Right renal pelvis (tissue), 4 donors: ENCODE measurements at places on chromosomes 3 and 15.

GRCh38 chr3:81419228-81419627 lies 342.2 kb downstream of the GBE1 start:
- peak; percentile 3 for DNase-seq

DNA sequence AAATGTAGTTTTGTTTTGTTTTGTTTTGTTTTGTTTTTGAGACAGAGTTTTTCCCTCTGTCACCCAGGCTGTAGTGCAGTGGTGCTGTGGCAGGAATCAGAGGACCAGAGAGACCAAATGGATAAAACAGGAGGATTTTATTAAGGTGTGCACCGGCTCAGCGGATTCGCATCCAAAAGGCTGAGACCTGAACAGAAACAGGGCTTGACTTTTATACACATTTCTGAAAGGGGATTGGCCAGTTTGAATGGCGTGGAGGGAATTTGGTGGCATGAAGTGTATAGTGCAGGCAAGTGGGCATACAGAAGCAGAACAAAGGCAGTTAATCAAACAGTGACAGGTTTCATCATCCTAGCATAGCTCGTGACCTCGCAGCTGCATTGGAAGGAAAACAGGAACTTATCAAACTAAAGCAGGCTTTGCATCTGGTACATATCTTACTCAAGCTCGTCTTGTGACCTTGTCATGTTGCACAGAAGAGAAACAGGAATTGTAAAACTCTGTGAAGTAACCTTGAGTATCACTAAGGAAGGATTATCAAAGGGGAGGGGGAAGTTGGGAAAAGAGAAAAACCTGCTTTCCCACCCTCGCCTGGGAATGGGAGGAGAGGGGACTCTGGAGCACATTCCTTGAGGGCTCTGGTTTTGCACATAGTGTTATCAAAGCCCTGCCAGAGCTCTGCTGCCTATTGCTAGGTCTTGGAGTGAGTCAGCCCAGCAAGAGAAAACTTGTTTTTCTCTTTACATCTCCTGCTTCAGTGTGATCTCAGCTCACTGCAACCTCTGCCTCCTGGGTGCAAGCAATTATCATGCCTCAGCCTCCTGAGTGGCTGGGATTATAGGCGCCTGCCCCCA lies 38.5 kb downstream of the C3orf62 start:
- no peak for DNase-seq

GRCh38 chr3:46350262-46350565 lies 3.7 kb upstream of the CCR2 start:
- no peak for DNase-seq

DNA sequence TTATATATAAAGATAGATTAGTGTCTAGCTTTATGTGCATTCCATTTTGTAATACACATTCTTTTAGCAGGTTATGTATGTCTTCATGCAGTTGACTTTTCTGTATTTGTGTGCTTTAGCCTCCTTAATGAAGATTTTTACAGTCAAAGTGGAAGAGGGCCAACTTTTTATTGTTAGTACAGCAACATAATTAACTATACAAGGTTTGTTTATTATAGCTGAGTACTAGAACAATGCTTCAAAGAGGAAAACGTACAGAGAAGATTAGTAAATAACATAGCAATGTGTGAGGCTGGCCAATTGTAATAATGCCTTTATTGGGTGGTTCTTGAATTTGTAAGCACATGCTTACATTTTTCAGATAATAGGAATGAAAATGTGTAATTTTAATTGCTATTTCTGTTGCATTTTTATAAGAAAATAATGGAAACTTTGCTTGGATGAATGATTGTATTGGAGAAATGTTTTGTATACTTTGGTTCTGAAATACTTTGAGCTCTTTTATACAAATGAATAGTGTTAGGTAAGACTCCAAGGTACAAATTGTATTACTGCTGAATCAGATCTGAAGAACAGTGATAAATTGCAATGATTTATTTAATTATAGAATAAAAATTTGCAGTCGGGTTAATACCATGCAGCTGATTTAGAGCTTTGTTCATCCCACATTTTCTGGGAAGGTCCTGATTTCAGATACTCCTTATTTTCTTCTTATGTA lies 41.4 kb downstream of the UBE2E2 start:
- DNase-seq, result no peak

- no peak for DNase-seq
Measured at GRCh38 chr3:143901105-143901504, 52.8 kb upstream of the SLC9A9 start.

- no peak for DNase-seq
Measured at GRCh38 chr3:122864498-122864897, 69.6 kb downstream of the SLC49A4 start.

GRCh38 chr3:129606636-129607390 lies at the start of gene PLXND1:
Gene PLXND1 (minus strand): TSS chr3:129606676. CDS start chr3:129606639, 37 bp downstream.
- no peak for DNase-seq

DNA sequence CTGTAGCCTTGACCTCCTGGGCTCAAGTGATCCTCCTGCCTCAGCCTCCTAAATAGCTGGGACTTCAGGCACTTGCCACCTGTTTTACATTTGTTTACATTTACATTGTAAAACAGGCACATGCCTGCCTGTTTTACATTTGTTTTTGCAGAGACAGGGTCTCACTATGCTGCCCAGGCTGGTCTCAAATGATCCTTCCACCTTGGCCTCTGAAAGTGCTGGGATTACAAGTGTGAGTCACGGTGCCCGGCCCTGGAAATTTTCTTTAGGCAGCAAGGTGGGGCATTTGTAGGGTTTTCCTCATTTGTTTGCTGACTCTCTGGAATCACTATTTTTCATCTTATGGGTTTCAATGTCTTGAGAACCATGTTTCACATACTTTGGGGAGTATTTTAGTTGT lies 25.0 kb downstream of the PIF1 start:
- DNase-seq, result no peak

DNA sequence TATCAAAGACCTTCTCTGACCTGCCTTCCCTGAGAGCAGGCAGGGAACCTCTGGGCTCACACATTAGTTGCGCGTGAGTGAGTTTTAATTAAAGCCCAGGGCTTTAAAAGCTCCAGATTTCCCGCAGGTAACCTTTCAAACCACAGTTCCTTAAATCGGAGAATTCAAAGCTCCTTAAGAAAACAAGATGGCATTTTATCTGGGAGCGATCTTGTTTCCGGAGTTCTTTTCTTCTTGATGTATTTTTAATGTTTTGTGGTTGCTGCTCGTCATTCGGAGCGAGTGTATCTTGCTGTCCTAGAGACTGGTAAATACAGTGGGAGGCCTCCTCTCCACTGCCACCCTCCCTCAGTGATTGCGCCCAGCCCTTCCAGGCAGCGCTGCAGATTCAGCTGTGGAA lies 284.3 kb downstream of the CLSTN2 start:
- peak; percentile 5 for DNase-seq

DNA sequence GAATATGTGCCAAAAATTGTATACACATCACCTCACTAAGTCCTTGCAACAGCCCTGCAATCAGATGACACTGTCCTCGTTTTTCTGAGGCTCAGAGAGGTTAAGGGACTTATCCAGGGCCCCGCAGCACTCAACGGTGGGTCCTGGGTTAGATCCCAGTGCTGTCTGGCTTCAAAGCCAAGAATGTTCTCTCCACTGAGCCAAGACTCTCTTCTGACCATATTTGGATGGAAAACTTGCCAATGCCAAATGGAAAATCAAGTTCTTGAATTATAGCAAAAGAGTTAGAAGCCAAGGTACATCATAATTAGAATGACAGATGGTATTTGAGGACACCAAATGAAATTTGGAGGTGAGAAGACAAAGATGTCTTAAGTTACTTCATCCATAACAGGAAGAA lies 75.9 kb downstream of the NCEH1 start:
- no peak for DNase-seq

- DNase-seq, result no peak
Measured at GRCh38 chr3:193114431-193115340, 126.3 kb upstream of the PLAAT1 start.

DNA sequence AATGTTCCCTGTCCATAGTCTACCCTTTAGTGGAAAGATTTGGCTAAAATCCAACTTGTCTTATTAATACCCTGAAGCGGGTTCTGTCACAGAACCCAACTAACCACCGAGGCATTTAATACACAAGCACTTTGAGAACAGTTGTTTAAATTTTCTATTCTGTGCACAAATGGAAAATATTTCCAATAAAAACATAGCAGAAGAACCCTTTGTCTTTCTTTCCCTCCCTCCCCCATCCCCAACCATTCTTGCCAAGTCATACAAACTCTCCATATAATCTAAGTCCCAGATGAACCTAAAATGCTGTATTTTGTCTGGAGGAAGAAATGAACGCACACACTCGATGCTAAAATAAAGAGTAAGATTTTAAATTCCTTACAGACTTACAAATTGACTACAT lies 126.9 kb upstream of the STRIT1 start:
- no peak for DNase-seq

DNA sequence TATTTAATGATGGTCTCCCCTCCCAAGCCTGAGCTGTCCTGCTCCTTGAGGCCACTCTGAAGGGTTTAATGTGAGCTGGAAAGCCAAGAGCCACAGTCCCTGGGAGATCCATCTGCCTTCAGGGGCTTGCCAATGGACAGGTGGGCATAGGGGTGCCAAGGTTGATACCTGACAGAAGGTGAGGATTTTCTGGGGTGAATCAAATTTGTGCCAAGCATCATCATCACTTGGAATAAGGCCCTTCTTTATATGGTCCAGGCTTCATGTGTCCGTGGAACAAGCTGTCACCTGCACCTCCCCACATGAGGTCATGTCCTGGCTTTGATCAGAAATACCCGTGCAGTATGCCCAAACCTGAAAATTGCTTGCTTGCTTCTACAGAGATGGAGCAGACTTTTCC lies 71.9 kb upstream of the CTNNB1 start:
- DNase-seq, result no peak

- no peak for DNase-seq
Measured at GRCh38 chr3:32596282-32596908, 25.7 kb upstream of the DYNC1LI1 start.

GRCh38 chr3:192858849-192859585 lies 58.6 kb downstream of the MB21D2 start:
- no peak for DNase-seq

- DNase-seq, result no peak
Measured at GRCh38 chr15:93139436-93139835, 50.4 kb upstream of the RGMA start.

GRCh38 chr15:63089260-63090043 lies 32.2 kb upstream of the LACTB start:
- DNase-seq, result no peak

- DNase-seq, result no peak
Measured at GRCh38 chr15:40785164-40785563, 15.4 kb downstream of the C15orf62 start.

DNA sequence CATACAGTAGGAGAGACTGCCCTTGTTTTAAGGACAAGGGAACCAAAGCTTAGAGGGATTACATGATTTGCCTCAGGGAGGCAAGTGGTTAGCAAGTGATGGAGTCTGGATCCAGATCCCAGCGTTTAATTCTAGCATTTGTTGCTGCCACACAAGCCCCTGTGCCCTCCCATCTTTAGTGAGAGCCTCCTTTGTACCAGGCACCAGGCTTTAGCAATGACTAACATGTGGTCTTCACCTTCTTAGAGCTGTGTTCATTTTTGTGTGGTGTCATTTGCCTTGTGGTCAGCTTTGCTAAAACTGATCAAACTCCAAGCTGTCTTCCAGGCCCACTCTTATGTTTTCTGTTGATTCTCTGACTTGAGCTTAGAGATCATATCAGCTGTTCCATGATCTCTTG lies 290.5 kb downstream of the RPLP1 start:
- DNase-seq, result no peak
